ENCODE measurements at places on chromosomes 5 and 9. TPM values are rescaled to one million over a fixed set of nuclear protein-coding genes. Genes with fewer than 3 reads are reported as not detected.

The MLANA gene
- total RNA-seq, result not detected

The LCN1 gene
- total RNA-seq, result not detected

The CFAP90 gene
- not detected for total RNA-seq

The GARNL3 gene
- total RNA-seq, result 6.4 TPM

The INSL6 gene
- total RNA-seq, result not detected

The SLC6A3 gene
- not detected for total RNA-seq

The SHC3 gene
- total RNA-seq, result 7.7 TPM

The RNF183 gene
- total RNA-seq, result not detected

The NDUFAF2 gene
- 30.9 TPM for total RNA-seq

The ARSI gene
- 8.5 TPM for total RNA-seq

The CCDC192 gene
- not detected for total RNA-seq
